ENCODE measurements at places on chromosomes 13 and 19. TPM values are rescaled to one million over a fixed set of nuclear protein-coding genes. Genes with fewer than 3 reads are reported as not detected.

DNA sequence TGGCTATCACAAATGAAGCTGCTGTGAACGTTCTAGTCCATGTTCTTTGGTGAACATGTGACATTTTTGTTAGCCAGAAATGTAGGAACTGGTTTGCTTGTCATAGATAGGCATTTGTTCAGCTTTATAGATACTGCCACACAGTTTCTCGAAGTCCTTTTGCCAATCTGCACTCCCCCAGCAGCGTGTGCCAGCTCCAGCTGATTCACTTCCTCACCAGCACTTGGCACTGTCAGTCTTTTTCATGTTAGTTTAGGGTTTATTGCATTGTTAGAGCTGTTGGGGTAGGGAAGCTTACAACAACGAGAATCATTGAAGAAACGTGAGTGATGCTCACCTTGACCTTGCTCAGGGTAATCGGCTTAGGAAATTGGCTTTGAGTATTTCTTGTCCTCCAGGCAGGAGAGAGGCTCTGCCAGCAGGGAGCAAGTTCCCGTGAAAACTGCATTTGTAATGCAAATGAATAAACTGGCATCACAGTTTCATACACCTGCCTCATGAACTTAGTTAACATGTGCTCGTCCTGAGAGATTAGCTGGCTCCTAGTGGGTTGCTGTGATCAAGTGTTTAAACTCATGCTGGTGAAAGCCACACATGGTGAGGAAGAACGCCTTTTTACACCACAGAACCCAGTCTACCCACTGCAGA, 83.9 kb downstream of the ING1 start:
- no peak for DNase-seq

GRCh38 chr19:46787331-46788261, 798 bp downstream of the SLC1A5 start:
- DNase-seq: no peak

- no peak for DNase-seq
These were observed 231.2 kb downstream of the ZIC5 start for GRCh38 chr13:99740251-99740979.

- no peak for DNase-seq
These were observed 1.0 kb downstream of the KDM4B start for GRCh38 chr19:4969772-4970531.

- peak; percentile 31 for DNase-seq
These were observed 6.5 kb downstream of the MED29 start for GRCh38 chr19:39397360-39398296.

DNA sequence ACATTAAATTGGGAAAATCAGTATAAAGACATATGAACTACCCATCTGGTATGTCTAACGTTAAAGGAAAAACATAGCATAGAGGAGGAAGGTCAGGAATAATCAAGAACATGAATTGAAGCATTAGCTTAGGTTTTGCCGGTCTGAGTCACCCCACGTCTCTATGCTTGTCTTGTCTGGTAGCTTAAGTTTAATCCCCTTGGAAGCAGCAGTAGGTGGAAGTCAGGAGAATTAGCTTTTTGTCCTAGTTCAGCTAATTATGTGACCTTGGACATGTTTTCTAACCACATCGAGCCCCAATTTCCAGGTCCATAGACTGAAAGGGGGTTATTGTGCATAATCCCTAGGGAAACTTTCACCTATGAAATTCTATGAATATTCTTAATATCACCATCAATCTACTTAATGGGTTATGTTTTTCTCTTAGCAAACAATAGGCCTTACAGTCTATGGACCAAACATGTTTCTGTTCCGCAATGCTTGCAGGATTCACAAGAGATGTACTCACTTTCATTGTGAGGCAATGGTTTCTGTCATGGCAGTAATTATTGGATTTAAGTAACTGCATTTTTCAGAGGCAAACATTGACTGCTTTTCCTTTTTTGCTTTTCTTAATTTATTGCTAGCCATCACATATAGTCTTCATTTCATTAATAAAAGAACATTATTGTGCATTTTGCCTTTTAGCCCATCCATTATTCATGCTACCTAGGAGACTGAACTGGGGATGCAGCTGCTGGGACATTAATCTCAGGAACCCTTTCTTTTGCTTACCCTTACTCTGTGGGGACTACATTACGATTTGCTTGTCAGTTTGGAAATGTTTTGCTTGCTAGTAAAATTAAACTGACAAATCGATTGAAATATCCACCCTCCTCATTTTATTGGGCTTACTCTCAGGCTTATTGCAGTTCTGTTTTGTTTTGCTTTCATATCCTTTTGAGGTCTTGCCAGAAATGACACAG, 304.8 kb upstream of the MAB21L1 start:
- DNase-seq: no peak

DNA sequence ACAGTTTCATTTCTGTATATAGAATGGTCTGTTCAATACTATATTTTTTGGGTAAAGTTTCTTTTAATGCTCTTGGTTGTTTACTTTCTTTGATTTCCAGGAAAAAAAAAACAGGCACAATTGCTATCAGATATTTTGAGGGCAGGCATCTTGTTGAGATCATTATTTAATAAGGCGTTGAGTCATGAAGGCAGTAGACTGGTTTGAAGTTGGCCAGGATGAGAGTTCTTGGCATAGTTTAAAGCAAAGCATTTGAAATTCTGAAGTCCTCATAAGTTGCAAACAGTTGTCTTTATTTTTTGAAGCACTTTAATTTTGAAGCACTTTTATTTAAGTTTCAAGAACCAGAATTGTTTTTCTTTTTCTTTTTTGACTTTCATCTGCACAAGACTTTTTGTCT, 2.6 kb upstream of the ZNF175 start:
- no peak for DNase-seq

- no peak for DNase-seq
These were observed 37.5 kb downstream of the RFC3 start for GRCh38 chr13:33855371-33855895.

DNA sequence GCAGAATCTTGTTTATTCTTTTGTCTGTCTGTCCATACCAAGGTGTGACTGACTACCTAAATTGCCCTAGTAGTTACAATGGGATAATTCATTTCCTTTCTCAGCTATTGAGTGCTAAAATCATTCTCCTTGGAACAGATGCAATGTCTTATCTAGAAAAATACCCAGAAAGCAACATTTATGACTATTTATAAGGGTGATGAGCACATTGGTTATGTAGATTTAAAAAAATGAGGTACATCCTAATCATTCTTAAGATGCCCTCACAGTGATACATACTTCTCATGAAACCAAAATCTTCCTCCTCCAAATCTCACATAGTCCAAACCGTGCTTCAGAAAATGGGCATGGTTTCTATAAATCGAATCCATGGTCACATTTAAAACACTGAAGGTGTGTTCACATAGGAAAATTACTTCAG, 11.6 kb upstream of the UBE2L5 start:
- no peak for DNase-seq

DNA sequence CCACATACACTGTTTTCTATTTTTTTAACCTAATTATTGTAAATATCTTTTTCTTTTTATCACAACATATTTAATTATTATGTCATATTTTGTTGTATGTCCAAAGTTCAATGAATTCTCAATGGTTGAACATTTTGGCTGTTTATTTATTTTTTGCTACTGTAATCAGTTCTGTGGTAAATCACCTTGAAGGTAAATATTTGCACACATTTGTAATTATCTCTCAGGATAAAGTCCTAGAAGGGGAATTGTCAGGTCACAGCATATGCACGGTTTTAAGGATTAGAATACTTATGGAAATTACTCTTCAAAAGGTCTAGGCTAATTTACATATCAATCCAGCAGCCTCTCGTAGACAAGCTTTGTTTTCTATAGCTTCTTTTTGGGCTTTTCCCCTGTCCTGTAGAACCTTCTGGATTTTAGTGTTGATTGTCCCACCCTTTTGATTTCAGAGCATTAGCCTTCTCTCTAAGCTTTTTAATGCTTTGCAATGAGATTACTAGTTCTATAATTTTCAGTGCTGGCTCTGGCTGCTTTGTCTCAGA, 362.6 kb downstream of the KCNRG start:
- no peak for DNase-seq

DNA sequence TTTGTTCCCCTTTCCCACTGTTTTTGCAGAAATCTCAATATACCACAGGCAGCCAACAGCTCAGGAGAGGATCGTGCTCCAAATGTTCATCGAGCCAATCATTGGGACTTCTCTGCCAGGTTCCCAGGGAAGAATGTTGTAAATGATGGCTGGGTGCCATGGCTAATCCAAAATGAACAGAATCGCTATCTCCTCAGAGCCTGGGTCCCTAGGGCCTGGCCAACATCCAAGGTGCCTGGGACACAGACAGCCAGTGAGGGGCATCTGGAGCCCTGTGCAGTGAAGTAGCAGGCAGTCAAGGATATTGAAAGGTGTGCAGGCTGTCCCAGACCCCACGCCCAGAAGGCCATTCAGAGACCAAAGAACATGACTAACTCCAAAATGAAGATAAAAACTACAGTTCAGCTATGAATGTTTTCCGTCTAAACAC, 37.8 kb downstream of the BRD4 start:
- DNase-seq: no peak

DNA sequence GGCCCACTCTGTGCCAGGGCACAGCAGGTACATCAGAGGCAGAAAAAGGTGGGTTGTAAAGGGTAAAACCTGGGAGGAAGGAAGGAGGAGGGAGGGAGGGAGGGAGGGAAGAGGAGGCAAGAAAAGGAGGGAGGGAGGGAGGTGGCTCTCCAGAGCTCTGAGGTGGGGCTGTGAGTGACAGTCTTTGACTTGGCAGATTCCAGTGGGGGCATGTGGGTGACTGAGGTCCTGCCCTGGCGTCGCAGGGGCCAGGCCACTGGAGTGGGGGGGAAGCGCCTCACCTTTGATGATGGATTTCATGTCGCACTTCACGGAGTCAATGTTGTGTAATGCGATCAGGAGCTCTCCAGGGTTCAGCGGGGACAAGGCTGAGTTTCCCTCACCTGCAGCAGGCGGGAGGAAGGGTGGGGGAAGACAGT, 6.0 kb upstream of the RSPH6A start:
- DNase-seq: no peak

DNA sequence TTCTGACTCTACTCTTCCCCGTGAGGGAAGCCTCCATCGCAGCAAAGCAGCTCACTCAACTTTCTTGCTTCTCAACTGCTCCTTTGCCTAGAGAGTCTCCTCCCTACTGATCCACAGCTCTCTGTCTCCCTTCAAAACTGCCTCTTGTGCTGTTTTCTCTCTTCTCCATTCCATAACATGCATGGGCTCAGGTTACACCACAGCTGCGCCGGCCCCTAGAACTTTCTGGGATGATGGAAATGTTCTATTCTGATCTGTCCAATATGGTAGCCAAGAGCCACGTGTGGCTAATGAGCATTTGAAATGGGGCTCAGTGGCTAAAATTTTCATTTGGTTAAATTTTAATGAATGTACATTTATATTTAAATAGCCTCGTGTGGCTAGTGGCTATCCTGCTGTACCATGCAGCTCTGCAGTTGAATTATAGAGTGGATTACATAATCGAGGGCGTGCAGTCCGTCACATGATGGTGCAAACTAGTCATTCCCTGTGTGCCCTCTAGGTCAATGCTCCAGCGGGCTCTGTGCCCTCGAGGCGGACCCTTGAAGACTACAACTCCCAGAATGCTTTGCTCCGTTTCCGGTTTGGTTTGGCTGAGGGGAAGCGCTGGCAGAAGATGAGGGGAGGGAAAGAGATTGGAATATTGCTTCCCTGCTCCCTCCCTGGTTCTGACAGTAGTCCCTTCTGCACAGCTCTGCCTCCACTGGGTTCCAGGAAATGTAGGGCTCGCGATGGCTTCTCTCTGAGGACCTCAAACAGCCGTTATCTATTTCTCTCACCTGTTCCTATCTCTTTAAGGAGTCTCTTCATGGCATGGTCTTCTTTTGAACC, 109.8 kb downstream of the CACNA1A start:
- DNase-seq: no peak

GRCh38 chr13:59360108-59360507, 803.6 kb downstream of the DIAPH3 start:
- no peak for DNase-seq

DNA sequence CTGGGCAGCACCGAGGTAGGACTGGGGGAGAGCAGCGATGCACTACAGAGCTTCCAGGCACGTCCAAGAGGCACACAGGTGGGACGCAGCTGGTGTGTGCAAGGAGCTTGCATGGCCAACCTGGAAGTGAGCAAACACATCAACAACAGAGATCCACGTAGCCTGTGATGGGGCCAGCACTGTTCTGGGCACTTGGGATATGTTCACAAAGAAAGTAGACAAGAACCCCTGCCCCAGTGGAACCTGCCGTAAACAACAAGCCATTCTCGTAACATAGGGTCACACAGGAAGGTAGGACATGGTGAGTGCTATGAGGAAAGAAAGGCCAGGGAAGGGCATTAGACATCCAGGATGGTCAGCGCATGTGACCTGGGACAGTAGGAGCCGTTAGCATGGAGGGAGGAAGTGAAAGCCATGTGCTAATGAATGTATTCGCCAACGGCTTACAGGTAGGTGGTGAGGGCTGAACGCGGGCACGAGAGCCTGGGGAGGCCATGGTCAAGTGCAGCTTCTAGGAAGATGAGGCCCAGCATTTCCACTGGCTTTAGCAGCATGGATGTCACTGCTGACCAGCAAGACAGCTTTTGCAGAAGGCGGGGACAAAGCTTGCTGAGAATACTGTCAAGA, 105.5 kb downstream of the TEX26 start:
- no peak for DNase-seq

CGB5 gene
- total RNA-seq: not detected

ZNF749 gene
- total RNA-seq: 37.1 TPM

LILRA1 gene
- 0.16 TPM for total RNA-seq

APOC4 gene
- not detected for total RNA-seq

CPB2 gene
- not detected for total RNA-seq

ETHE1 gene
- total RNA-seq: 16.8 TPM

SYT5 gene
- 36.8 TPM for total RNA-seq

PMIS2 gene
- total RNA-seq: not detected

PSG6 gene
- not detected for total RNA-seq

POU4F1 gene
- total RNA-seq: under 0.01 TPM

EPSTI1 gene
- 3.4 TPM for total RNA-seq

GALP gene
- not detected for total RNA-seq

CALR3 gene
- total RNA-seq: not detected
